Thymus (tissue), 14 donors: ENCODE measurements at places on chromosomes 5 and 9.

GRCh38 chr9:116460026-116460425 lies 227.1 kb upstream of the TRIM32 start:
- DNase-seq, result no peak

GRCh38 chr9:80504601-80505230 lies 933.0 kb downstream of the TLE4 start:
- no peak for DNase-seq

- peak; percentile 69 for DNase-seq
Measured at GRCh38 chr5:69368458-69369339, 621 bp downstream of the AK6 start.

GRCh38 chr9:36442710-36443109 lies 42.6 kb upstream of the RNF38 start:
- DNase-seq, result no peak

- no peak for DNase-seq
Measured at GRCh38 chr5:661891-662750, 31.0 kb downstream of the TPPP start.
